Activated CD4-positive, alpha-beta T cell treated with anti-CD3 and anti-CD28 coated beads for 36 hours (primary cell): ENCODE measurements at places on chromosomes 1 and 21. TPM values are rescaled to one million over a fixed set of nuclear protein-coding genes. Genes with fewer than 3 reads are reported as not detected.

Gene TAL1
- total RNA-seq, result 0.19 TPM

Gene RPTN
- total RNA-seq, result not detected

Gene ZBTB37
- total RNA-seq, result 7.9 TPM

- DNase-seq, result peak; percentile 40
Observed at GRCh38 chr1:3501856-3502640, 47.6 kb downstream of the ARHGEF16 start.

GRCh38 chr1:9887070-9887469 lies 23.0 kb downstream of the CTNNBIP1 start:
- DNase-seq, result no peak

DNA sequence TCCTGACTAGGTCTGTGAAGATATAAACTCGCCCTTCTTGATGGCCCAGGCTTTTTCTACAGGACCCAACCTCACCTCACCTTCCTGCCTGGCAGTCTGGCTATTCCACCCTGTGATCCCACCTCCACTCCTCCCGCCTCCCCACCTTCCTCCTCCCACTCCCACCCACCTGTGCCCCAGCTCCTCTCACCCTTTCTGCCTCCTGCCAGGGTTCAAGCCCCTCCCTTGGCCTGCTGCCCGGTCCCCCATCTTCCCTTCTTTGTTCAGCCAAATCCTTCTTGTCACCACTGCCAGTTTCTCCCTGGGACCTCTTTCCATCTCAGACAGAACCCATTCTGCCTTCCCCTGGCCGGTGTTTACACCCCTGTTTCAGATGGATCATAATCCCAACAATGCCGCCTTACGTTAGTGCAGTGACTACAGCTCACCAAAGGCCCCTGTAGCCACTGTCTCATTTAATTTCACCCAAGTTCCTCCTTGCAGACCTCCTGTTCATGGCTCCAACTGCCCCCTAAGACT lies 127.5 kb upstream of the EDN2 start:
- DNase-seq, result no peak

GRCh38 chr1:27545271-27545670 lies 55.3 kb upstream of the WASF2 start:
- no peak for DNase-seq

- no peak for DNase-seq
Observed at GRCh38 chr1:22326931-22327330, 124.7 kb upstream of the ZBTB40 start.

DNA sequence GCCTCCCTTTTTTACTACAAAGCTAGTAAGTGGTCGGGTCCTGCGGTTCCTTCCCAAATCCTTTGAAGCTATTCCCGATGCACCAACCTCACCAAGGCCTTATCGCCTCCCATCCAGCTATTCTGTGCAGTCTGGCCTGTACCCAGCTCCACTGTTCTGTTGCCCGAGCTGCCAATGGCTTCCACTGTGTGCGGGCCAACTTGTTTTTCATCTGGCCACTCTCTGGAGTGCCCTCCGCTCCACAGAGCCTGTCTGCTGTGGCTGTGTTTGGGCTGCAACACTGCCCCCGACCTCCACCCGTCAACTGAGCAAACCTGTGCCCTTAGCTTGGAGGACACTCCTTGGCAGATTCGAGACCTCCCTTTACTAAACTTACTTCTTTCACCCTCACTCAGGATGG lies 125.0 kb downstream of the KIAA0319L start:
- no peak for DNase-seq

- peak; percentile 81 for DNase-seq
Observed at GRCh38 chr1:151905070-151905442, 4.3 kb downstream of the THEM4 start.

GRCh38 chr1:84096176-84096575 lies 47.9 kb upstream of the PRKACB start:
- no peak for DNase-seq
